ENCODE measurements at places on chromosomes 16 and 17.

- no peak for DNase-seq
These were observed 4.6 kb upstream of the ATP2A1 start for GRCh38 chr16:28873543-28874201.

- no peak for DNase-seq
These were observed at the start of gene RUNDC3A for GRCh38 chr17:44308320-44308818. RUNDC3A (plus strand) TSS chr17:44308601; CDS start chr17:44308833, 232 bp downstream.

DNA sequence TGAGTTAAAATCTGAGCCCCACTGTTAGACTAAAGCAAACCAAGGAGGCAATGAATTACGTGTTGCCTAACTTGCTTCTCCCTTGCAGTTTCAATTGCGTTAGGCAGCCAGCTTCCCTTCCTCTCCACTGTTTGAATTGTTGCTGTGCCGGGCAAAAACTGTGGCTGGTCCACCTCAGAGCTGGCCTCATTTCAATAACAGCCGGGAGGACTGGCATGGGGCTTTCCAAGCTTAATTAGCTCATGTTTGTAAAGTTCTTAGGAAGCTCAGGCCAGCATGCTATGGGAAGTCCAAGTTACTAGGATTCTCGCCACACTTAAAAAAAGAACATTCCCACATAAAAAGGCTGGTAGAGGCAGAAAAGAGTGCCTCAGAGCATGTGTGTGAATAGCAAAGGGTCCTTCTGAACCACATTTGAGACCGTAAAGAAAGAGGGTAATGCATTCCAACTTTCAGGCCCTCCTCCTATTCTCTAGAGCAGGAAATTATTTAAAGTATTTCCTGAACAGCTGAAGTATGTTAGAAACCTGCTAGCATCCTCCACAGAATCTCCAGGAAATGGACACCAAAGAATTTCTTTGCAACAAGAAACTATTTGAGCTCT lies 79.0 kb upstream of the SMURF2 start:
- DNase-seq, result no peak

GRCh38 chr17:67289181-67289876 lies 44.3 kb upstream of the HELZ start:
- DNase-seq, result no peak

DNA sequence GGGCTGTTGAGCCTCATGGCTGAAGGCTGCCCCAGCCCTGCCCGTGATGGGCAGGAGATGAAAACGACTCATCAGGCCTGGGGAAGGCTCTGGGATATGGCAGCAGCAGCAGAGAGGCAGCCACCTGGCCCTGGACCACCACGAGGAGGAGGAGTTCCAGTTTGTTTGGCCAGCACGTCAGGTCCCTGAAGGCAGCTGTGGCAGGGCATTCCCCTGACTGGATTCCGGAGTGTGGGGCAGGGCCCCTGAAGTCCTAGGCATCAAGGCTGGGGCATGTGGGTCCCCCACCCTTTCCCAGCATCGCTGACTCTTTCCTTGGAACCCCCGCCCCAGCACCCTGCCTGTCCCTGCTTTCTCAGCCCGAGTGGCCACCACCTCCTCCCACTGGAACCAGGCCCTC lies 197.4 kb downstream of the ZNF423 start:
- DNase-seq, result no peak

DNA sequence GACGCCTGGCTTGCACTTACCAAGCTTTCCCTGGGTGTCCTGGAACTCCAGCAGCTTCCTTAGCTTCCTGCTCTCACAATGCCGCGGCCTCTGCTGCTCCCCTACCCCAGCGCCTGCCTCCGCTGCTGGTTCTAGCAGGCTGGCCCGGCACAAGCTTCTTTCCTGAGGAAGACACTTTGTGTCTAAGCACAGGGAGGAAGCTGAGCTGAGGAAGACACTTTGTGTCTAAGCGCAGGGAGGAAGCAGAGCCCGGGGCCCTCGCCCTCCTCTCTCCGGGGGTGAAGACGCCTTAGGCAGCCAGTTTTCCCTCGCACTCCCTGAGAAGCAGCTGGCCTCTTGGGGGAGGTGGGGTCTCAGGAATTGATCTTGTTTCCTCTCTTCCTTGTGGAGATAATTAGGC lies 64.9 kb downstream of the PLD6 start:
- no peak for DNase-seq

DNA sequence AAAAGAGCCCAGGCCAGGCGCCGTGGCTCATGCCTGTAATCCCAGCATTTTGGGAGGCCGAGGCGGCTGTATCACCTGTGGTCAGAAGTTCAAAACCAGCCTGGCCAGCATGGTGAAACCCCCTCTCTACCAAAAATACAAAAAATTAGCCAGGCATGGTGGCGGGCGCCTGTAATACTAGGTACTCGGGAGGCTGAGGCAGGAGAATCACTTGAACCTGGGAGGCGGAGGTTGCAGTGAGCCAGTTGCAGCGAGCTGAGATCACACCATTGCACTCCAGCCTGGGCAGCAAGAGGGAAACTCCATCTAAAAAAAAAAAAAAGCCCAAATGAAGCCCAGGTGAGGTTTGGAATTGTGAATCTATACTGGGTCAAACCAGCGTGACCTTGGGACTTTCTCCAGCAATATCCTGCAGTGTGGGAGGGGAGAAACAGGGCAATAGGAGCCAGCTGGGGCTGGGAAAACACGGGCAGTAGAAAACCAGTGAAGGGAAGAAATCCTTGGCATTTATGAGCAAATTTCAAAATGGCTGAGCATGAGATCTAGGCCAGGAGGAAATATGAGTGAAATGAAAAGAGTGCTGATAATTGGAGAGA lies 8.2 kb upstream of the DHX8 start:
- no peak for DNase-seq

GRCh38 chr17:50834429-50835300 lies 721 bp upstream of the WFIKKN2 start:
- no peak for DNase-seq

DNA sequence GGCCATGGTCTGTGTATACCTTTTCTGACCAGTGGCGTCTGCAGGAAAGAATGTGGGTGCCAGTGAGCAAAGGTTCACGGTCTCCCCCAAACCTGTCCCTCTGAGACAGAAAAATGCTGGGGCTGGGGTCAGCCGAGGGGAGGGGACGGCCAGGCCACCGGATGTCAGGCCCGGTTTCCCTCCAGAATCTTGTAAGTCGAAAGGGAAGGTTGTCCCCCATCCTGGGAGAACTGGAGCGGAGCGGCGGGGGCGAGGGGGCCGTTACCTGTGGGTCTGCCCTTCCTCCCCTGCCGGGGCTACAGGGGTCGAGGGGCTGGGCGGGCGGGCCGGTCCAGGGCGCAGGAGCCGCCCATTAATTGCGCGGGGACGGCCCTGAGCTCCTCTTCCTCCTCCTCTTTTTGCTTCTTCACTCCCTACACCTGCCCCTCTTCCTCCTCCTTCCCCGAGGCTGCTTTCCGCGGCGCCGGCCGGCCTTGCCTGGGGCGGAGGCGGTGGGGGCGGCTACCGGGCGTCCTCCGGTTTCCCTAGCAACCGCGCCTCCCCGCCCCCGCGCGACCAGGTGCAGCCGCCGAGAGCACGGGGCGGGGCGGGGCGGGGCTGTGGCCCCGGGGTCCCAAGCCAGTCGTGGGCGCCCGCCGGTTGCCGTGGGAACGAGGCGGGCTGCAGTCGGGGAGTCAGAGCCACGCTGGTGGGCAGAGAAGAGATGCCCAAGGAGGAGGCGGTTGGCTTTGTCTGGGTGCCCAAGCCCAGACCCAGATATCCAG lies at the start of gene MARCHF10:
MARCHF10 (minus strand) TSS at position 503 of the 764 bp plus-strand sequence. CDS start 6,579 bp downstream, outside the sequence.
- DNase-seq, result no peak

GRCh38 chr16:2214719-2214968 lies at the start of gene PGP:
PGP (minus strand) TSS chr16:2214840; CDS start chr16:2214777, 63 bp downstream.
- no peak for DNase-seq

GRCh38 chr16:85707528-85708095 lies 18.9 kb upstream of the GINS2 start:
- no peak for DNase-seq

DNA sequence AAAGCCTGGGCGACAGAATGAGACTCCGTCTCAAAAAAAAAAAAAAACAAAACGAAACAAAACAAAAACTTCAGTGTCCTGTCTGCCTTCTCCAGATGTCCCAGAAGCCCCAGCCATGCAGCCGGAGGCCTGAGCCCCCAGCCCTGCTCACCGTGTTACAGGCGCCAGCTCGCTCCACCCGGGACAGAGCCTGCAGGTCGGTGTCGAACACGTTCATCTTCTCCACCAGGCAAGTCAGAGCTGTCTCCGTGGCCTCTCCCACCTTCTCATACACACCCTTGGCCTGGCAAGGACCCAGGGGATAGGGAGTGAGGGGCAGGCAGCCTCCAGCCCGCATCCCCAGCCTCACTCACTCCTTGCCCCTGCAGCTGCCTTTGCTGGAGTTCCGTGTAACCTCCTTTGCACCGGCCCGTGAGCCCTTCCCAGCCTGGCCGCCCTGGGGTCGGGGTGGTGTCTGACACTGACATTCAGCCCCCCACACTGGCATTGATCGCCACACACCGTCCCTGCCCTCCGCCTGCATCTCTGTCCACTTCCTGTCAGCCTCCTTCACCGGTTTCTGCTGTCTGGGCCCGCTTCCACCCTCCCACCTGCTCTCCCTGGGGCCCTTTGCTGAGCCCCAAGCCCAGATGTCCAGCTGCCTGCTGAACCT lies 20.9 kb downstream of the ATP2A3 start:
- no peak for DNase-seq

DNA sequence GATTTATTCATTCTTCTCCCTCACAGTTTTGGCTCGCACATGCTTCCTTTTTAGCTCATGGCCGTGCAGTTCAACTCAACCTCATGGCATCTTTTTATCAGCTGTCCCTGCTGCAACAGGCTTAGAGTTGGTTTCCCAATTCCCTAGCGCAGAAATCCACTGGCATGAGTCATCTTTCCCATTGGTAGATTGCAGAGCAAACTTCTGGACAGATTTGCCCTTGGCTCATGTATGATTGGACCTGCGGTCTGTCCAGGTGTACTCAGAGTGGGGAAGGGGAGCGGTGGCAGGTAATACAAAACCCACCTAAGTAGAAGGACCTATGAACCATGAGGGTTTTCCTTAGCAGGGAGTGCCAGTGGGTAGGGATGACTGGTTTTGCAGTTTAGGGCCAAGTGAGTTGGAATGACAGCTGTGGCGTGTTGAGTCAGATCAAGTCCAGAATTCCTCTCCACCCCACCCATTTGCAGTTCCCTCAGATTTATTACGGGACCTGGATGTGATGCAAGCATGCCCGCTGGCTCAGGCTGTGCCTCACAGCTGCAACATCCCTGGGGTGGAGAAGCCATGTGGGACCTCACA lies 584.7 kb downstream of the WWOX start:
- DNase-seq, result no peak

GRCh38 chr16:78638371-78638770 lies 538.9 kb downstream of the WWOX start:
- no peak for DNase-seq

- DNase-seq, result no peak
These were observed 45.9 kb upstream of the GNAO1 start for GRCh38 chr16:56145369-56145768.

GRCh38 chr17:49343273-49343672 lies 18.8 kb downstream of the ZNF652 start:
- peak; percentile 19 for DNase-seq

DNA sequence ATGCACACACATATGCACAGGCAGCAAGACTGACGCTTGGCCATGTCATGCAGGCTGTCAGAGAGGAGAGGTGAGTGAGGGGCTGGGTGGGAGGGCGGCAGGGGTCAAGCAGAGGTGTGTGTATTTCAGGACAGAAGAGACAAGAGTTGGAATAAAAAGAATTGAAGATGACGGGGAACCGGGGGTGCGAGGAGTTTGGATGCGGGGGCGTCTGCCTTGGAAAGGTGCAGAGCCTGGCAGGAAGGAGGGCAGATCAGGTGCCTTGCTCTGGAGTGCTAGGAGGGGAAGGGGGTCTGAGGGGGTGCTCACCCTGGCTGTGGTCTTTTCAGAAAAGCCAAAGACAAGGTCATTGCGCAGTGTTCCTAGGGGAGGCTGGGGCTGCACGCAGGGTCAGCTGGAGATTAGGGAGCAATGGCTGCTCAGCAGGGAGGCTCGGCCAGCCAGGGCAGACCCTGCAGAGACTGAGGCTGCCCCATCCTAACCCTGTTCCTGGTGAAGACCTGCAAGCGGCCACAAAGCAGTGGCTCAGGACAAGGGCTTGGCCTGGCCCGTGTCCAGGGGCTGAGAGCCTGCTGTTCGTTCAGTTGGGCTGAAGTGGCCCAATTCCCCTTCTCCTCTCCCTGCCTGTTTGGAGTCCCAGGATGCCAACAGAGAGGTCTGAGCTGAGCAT lies 23.7 kb upstream of the CBX4 start:
- no peak for DNase-seq

DNA sequence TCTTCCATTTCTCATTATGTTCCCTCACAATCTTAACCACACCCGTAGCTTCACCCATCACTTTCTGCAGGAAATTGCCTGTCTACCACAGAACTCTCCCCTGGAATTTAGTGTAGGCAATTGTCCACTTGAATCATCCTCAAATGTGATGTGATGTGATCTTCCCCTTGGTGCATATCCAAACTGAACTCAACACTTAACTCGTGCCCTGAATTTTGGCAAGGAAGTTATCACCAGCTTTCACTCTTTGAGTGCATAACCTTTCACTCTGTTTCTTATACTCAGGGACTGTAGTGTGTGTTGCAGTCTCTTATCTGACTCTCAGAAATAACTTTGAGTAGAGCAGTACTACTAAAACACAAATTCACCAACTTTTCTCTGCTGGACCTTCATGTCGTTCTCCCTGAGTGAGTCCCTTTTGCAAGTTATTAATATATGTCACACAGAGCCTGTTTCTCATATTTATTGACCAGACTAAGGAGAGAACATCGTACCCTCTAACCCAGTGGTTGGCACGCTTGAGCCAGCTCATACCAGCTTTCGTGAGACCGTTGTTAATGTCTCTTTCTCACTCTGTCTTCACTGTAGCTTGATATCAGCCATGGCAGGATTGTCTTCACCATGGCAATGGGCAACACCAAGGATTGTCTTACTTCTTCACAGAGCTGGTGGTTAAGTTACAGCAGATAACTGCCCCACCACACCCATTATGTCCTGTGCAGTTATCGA lies 558.9 kb upstream of the HSBP1 start:
- no peak for DNase-seq

DNA sequence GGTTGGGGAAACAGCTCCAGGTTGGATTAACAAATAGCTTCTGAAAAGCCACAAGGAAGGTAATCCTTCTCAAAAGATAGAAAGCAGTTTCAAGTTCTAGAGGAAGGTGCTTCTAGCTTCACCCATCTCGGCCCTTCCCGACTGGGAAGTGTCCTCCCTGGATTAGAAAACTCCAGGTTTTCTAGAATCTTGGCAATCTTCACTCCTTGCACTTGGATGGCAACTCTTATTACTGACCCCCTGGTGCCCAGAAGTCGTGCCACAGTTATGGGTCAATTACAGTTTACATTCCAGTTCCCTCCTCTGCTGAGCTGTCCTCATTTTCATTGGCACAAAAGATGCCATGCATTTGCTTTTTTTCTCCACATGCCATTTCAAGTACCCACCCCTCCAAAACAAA lies 65.6 kb downstream of the SMG6 start:
- no peak for DNase-seq

- DNase-seq, result no peak
These were observed 176.7 kb downstream of the TMEM132E start for GRCh38 chr17:34755981-34756636.

DNA sequence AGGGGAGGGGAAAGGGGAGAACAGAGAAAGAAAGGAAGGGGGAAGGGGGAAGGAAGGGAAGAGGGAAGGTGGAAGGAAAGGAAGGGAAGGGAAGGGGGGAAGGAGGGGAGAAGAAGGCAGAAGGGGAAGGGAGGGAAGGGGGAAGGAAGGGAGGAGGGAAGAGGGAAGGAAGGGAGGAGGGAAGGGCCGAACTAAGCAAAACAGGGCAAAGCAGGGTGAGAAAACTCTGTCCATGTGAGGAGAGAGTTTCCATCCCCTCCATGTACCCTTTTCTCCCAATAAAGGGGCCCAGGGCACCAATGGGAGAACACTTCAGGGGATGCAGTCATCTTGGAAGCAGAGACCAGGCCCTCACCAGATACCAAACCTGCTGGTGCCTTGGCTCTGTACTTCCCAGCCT lies 256.8 kb upstream of the CDH5 start:
- DNase-seq, result no peak

GRCh38 chr17:70370816-70371215 lies 201.5 kb downstream of the KCNJ2 start:
- no peak for DNase-seq
